ENCODE measurements at places on chromosomes 2 and 18.

DNA sequence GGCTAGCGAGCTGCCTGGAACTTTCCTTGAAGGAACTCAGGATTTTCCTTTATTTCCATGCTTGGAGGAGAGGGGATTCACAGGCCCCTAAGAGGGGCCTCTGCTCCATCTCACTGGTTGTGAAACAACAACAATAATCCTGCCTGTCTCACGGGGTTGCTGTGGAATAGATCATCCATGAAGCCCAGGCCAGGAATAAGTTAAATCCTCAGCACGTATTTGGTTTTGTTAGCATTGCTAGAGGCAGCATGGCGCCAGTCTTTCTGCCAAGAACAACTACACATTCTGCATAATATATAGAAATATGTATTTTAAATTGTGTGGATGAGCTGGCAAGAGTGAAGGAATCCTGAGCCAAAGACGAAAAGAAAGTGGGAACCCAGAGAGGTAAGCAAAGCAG is 80.8 kb upstream of the L3MBTL4 start:
- DNase-seq, result no peak

DNA sequence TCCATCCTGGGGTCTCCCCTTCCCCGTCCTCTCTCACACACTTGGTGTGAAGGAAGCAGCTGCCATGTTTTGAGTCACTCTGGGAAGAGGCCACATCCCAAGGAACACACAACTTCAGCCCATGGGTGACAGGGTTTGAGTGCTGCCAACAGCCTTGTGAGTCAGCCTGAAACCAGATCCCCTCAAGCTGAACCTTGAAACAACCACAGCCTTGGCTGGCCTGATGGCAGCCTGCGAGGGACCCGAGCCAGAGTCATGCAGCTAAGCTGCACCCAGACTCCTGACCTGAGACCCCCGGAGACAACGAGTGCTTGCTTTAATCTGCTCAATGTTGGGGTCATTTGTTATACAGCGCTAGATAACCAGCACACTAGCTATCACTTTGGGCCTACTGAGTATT is 19.3 kb upstream of the MC2R start:
- no peak for DNase-seq

GRCh38 chr18:63843008-63843407 is 44.5 kb upstream of the SERPINB2 start:
- no peak for DNase-seq

GRCh38 chr2:127463155-127463991 is 45.1 kb downstream of the PROC start:
- DNase-seq, result no peak

GRCh38 chr2:31950946-31951562 is 59.8 kb downstream of the MEMO1 start:
- no peak for DNase-seq

- DNase-seq, result peak; percentile 70
Observed at GRCh38 chr2:98385050-98385699, 38.9 kb downstream of the CNGA3 start.

GRCh38 chr2:46351750-46352138 is 54.5 kb downstream of the EPAS1 start:
- DNase-seq, result no peak

DNA sequence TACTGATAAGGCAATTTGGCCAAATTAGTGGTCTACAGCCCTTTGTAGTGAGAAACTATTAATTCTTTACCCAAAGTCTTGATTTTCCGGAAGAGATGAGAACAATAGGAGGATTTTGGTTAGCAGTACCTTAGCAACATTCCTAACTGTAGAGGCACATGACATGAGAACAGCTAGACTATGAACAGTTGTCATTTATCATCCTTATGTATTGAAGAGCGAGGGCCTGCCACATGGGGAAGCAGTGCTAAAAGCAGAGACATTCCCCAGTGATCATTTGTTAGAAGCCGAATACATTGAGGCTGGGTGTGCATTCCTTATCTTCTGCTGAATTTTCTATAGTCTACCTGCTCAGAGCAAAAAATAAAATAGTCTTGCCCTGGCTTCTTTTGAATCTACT is 65.2 kb downstream of the RBBP8 start:
- DNase-seq, result no peak

DNA sequence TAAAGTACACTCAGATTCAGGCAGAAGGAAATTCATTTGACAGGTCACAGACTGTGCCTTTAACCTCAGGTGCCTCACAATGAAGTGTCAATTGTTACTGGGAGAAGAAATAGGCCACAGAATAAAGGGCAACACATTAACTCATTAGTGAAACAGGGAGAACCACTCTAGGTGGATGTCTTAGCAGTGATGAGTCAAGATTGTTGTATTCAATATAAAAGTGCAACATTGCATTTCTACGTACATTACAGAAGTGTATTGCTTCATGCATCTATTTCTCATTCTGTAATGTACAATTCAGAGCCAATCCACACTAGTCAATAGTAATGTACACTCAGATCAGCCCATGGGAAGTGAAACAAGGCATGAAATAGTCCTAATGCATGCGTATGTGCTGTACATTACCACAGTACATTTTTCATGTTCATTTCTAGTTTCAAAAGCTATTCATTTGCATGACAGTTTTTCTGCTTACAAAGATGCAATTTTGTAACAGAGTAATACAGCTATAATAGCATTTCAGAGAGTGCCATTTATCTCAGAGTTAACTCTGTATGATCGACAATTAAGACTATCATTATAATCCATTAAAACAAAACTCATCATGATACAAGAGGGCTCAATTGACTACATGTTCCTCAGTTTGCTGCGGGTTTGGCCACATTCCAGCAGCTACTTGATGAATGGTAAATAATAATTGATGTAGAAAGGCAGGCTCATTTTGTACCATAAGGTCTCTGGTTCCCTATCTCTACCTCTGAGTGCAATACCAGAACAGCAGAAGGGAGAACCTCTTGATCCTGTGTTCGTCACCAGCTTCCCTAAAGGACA is 12.2 kb upstream of the ARL5A start:
- DNase-seq, result no peak

DNA sequence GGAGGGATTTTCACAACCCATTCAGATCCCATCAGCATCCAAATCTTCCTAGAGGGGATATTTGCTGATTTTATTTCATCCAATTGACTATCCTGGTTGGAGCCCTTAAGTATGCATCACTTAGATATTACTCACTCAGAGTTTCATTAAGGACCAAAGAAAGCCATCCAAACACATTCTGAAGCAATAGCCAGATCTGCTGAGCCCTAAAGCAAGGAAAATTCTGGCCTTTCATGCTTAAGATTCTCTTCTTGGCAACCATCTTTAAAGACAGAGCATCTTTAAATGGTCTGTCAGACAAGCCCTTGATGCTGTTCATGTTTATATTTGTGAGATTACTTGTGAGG is 40.9 kb upstream of the C1D start:
- no peak for DNase-seq

DNA sequence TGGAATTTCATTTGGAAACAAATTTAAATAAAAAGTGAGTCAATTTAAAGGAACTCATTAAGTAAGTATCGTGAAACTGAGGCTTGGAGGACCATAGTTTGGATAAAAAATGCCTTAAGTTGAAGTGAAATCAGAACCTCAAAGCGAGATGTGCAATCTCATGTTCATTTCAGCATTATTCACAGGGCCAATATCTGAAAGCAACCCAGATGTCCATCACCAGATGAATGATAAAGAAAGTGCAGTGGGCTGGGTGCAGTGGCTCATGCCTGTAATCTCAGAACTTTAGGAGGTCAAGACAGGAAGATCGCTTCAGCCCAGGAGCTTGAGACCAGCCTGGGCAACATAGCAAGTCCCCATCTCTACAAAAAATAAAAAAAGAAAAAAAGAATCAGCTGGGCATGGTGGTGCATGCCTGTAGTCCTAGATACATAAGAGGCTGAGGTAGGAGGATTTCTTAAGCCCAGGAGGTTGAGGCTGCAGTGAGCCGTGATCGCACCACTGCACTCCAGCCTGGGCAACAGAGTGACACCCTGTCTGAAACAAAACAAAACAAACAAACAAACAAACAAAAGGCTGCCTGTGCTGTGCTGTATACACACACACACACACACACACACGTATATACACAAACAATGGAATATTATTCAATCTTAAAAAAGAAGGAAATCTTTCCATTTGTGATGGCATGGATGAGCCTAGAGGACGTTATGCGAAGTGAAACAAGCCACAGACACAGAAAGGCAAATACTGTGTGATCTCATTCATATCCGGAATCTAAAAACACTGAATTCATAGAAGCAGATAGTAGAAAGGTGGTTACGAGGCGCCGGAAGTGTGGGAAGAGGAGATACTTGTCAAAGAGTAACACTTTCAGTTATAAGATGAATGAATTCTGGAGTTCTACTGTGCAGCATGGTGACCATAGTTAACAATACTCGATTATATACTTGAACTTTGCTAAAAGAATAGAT is 14.5 kb downstream of the SH3RF3 start:
- no peak for DNase-seq

DNA sequence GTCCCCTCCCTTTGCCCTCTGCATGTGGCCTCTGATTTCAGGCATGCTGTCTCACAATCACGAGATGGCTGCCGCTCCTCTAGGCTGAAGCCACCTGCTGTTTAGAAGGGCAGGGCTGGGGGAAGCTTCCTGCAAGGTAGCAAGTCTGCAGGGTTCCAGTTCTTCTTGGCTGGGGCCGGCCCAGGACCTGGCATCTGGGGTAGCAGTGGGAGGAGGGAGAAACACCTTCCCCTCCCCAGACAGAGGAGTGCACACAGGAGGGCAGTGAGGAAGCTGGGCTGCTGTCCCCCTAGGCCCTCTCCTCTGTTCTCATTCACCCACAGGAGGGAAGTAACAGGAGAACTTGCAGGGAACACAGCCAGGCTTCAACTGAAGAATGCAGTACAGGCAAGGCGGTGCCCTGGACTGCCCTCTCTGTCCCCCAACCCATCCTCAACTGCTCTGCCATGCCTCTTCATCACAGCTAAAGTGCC is 345.9 kb upstream of the HS6ST1 start:
- DNase-seq, result no peak

DNA sequence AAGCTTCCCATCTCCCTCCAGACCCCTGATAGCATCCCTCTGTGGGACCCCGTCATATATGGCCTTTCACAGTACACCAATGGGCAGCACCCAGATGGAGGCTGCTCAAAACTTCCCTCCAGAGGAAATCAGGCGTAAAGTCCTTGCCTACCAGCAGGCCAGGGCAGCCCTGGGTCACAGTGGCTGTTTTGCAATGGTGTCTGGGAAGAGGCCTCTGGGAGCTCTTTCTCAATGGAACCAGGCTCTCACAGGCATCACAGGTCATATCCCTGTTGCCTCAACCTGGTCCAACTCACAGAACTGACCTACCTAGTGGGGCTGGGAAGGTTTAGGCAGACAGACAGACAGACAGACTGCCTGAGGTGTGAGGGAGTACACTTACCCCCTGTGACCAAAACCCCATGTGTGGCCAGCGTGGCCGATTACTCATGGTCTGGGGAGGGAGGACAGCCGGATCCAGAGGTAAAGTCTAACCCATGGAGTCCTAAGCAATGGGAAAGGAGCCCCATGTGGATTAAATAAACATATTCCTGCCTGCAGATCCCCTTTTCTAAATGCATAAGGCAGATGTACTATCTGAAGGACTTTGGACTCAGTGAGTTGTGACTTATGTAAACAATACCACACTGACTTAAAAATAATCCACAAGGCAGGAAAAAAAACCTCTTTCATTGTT is 58.2 kb downstream of the BCL2L11 start:
- no peak for DNase-seq

DNA sequence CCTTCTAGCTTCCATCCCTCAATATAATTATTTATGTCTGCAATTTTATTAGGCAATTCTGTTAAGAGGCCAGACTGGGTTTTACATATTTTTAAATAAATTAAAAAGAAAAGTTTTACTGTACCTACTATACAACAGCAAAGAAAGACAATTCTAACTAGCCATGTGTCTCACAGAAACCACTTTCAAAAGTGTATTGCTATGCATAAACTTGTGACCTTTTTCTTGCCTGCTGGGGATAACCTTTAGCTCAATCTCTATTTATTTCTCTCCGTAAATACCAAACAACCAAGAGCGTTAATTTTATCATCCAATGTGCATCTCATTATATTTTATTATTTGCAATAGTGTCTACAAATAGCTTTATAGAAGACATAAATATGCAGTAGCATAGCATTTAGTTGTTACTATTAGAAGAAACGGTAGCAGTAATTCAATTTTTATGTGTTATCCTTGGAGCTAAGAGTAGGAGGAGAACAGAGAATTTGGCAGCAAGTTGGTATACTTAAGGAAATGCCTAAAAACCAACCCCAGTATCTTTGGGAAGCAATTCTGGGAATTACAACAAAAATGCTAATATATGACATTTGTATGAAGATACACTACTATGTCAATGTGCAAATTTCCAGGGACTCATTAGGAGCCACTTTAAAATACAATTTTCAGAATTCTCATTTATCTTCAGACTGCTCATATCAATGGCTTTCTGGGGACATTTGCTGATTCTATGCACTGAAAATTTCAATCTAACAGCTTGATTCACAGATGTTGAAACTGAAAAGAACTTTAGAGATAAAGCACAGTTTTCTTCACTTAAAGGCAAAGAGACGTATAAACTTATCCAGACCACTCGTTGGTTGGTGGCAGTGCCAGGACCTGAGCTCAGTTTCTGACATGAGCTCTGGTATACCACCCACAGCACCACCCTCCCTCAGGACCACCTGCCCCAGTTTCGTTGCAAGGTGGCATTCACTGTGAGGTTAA is 23.0 kb upstream of the RTN4 start:
- no peak for DNase-seq

GRCh38 chr18:35005963-35006577 is 35.1 kb upstream of the MAPRE2 start:
- DNase-seq, result no peak

DNA sequence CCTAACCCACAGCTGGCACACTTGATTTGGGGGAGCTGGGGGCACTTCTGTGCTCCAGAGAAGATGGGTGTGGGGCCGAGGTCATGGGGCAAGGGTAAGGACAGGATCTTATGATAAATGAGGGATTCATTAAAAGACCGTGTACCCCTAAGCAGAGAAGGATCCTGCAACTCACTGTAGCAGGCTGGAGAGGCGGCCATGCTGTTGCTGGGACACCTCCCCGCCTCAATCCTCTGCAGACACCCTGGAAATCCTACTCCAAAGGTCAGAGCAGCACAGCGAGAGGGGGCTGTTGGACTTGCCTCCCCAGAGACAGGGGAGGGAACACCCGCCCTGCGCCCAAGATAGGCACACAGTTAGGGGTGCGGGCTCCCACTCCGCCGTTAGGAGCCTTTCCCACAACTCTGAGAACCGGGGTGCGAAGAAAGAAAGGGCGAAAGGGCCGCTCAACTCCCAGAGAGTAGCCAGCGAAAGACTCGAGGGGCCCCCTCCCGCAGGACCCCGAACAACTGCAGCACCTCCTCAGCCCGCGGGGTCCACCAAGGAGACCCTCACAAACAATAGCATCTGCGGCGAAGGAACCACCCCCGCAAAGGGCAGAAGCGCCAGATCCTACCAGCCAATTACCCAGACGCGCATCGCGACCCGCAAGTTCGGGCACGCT is 1.4 kb downstream of the PARD6G start:
- DNase-seq, result no peak

GRCh38 chr2:111005821-111006220 is 114.9 kb upstream of the BCL2L11 start:
- DNase-seq, result no peak
